Trophoblast cell (in vitro differentiated cells and primary cell): ENCODE measurements at places on chromosomes 16 and 17.

GRCh38 chr17:3003296-3004149, 59.9 kb downstream of the OR1D5 start:
- DNase-seq, result no peak
- peaks cover 12% of the 10 kb centered on the region for H3K36me3 ChIP-seq

DNA sequence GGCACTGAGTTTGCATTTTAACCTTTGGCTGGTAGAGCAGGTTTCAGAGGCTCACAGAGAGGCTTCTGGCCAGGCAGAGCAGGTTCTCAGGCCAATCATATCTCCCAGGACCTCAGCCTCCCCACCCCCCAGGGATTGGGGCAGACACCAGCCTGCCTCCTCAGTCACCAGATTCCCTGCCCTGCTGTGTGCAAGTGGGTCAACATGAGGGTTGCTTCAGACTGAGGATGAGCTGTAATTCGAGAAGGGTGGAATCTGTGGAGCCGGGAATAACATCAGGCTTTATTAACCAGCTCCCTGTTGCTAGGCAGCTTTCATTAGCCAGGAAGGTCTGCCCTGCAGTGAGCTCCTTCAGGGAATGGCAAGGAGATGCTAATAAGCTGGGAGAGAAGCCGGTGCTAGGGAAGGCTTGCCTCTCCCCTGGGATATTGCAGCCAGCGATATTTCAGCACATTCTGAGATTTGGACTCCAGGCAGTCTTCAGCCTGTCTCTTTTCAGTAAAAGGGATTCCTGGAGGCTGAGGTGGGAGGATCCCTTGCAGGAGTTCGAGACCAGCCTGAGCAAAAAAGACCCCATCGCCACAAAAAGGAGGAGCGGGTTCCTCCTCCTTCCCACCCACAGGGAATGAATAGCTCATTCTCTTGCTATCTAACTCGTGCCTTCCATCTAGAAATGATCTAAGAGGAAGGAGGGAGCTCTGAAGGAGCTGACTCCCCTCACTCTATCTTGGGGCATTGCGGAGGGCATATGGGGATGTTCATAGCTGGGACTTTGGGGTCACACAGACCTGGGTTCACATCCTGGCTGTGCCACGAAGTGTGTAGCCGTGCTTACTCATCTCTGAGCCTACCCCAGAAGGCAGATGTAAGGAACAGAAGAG, 10.7 kb downstream of the SGSM2 start:
- no peak overlapping the region for H3K4me3 ChIP-seq
- H3K27ac ChIP-seq, result peak overlapping the region; percentile 70
- DNase-seq, result peak; percentile 31
- H3K27me3 ChIP-seq, result no peaks in the 10 kb centered on the region
- H3K36me3 ChIP-seq, result peaks cover 17% of the 10 kb centered on the region

- H3K27me3 ChIP-seq, result no peaks in the 10 kb centered on the region
- peak overlapping the region; percentile 29 for H3K27ac ChIP-seq
- no peaks in the 10 kb centered on the region for H3K4me1 ChIP-seq
- H3K4me3 ChIP-seq, result peak overlapping the region; percentile 97
Measured at GRCh38 chr17:4796552-4796920, 572 bp downstream of the PSMB6 start.

- peaks cover 2% of the 10 kb centered on the region for H3K4me1 ChIP-seq
- H3K36me3 ChIP-seq, result no peaks in the 10 kb centered on the region
- H3K4me3 ChIP-seq, result no peak overlapping the region
- no peak overlapping the region for H3K27ac ChIP-seq
Measured at GRCh38 chr16:50695017-50696000, 1.9 kb downstream of the NOD2 start.

GRCh38 chr17:6642592-6642991, 1.7 kb downstream of the TXNDC17 start:
- no peaks in the 10 kb centered on the region for H3K27me3 ChIP-seq
- no peak overlapping the region for H3K4me3 ChIP-seq
- no peak for DNase-seq
- H3K4me1 ChIP-seq, result peaks cover 9% of the 10 kb centered on the region
- H3K27ac ChIP-seq, result no peak overlapping the region

DNA sequence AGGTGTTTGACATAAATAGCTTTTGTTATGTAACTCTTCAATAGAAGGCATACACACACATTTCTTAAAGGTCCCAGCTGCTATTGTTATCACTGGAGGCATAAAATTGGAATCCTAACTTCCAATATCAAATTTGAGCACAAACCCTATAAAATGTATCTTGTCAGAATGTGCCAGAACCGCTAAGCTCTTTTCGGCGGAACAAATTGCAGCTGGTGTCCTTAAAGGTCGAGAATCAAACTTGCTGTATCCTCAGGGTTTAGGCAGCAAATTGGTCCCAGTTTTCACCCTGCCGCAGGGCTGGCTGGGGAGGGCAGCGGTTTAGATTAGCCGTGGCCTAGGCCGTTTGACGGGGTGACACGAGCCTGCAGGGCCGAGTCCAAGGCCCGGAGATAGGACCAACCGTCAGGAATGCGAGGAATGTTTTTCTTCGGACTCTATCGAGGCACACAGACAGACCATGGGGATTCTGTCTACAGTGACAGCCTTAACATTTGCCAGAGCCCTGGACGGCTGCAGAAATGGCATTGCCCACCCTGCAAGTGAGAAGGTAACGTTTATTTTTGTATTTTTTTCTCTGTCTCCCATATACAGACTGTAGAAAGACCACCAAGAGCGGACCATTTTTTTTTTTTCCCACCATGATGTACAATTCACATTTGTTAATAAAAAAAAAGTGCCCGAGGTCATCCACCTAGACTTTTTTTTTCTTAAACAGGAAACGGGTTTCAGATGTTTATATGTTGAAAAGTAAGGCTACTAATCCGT, 297.1 kb downstream of the IRF8 start:
- no peak for DNase-seq
- H3K36me3 ChIP-seq, result no peaks in the 10 kb centered on the region
- H3K27me3 ChIP-seq, result no peaks in the 10 kb centered on the region
- no peak overlapping the region for H3K4me3 ChIP-seq

- no peak overlapping the region for H3K4me3 ChIP-seq
- no peaks in the 10 kb centered on the region for H3K36me3 ChIP-seq
- DNase-seq, result peak; percentile 92
- H3K27ac ChIP-seq, result peak overlapping the region; percentile 73
Measured at GRCh38 chr17:10210151-10210574, 11.8 kb upstream of the GAS7 start.

DNA sequence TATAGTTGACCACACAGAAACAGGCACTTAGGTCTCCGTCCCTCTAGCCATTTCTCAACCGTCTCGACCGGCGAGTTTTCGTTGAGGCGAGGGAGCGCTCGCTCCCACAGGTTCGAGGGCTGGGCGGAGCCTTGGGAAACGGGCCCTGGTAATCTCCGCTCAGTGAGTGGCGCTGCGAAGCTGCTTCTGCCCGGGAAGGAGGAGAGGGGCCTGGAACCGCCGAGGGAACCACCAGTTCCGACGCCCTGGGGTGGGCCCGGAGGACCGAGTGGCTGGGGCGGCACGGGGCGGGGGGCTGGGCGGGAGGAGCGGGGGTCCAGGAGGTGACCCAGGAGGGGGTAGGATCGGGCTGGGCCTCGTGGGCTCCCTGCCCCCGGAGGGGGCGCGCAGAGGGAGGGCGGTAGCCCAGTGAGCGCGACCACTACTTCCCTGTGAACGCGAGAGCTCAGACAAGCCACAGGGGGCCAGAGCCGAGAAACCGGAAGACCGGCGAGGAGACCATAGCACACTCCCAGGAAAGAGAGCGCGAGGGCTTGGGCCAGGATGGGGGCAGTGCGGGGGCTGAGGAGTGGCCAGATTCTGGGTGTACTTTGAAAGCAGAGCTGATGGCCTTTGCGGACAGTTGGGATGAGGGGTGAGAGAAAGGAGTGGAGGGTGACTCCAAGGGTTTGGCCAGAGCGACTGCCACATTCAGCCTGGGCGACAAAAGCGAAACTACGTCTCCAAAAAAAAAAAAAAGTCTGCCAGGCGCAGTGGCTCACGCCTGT, 29.9 kb upstream of the ARL4D start:
- no peaks in the 10 kb centered on the region for H3K27me3 ChIP-seq
- peak overlapping the region; percentile 98 for H3K27ac ChIP-seq
- peak overlapping the region; percentile 50 for H3K4me3 ChIP-seq
- peak; percentile 83 for DNase-seq

GRCh38 chr17:3827124-3827773, 18.8 kb downstream of the NCBP3 start:
- no peak overlapping the region for H3K27ac ChIP-seq
- no peaks in the 10 kb centered on the region for H3K27me3 ChIP-seq
- DNase-seq, result peak; percentile 75
- no peak overlapping the region for H3K4me3 ChIP-seq
- no peaks in the 10 kb centered on the region for H3K4me1 ChIP-seq
- H3K36me3 ChIP-seq, result peaks cover 17% of the 10 kb centered on the region

- DNase-seq, result peak; percentile 100
- peak overlapping the region; percentile 38 for H3K27ac ChIP-seq
- no peaks in the 10 kb centered on the region for H3K36me3 ChIP-seq
Measured at GRCh38 chr17:78272181-78272913, 40.9 kb downstream of the TMEM235 start.

- H3K36me3 ChIP-seq, result no peaks in the 10 kb centered on the region
- no peaks in the 10 kb centered on the region for H3K27me3 ChIP-seq
- H3K4me1 ChIP-seq, result peaks cover 2% of the 10 kb centered on the region
- no peak overlapping the region for H3K4me3 ChIP-seq
- H3K27ac ChIP-seq, result no peak overlapping the region
Measured at GRCh38 chr17:72942579-72942978, 149.9 kb downstream of the SLC39A11 start.

GRCh38 chr16:59988591-59988990, 1254.5 kb upstream of the GOT2 start:
- no peak overlapping the region for H3K27ac ChIP-seq
- no peaks in the 10 kb centered on the region for H3K36me3 ChIP-seq
- DNase-seq, result no peak
- no peaks in the 10 kb centered on the region for H3K27me3 ChIP-seq

DNA sequence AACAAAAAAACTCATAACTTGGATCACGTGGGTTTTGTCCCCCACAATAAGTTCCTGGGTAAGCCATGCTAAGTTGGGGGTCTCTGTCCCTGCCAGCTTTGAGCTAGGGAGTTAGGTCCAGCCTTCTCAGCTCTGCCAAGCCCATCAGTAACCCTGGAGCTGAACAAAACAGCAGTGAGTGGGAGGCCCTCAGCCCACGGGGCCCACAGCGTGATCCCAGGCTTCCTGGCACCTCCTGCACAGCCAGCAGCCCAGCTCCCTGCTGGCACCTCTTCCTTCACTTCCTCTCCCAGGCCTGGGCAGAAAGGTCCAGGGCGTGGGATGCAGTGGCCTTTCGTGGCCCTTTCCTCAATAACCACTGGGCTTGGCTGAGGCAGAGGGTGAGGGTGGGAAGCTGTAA, 35.5 kb upstream of the CDC42EP4 start:
- H3K4me3 ChIP-seq, result no peak overlapping the region
- H3K27me3 ChIP-seq, result no peaks in the 10 kb centered on the region
- no peaks in the 10 kb centered on the region for H3K36me3 ChIP-seq
- DNase-seq, result no peak

DNA sequence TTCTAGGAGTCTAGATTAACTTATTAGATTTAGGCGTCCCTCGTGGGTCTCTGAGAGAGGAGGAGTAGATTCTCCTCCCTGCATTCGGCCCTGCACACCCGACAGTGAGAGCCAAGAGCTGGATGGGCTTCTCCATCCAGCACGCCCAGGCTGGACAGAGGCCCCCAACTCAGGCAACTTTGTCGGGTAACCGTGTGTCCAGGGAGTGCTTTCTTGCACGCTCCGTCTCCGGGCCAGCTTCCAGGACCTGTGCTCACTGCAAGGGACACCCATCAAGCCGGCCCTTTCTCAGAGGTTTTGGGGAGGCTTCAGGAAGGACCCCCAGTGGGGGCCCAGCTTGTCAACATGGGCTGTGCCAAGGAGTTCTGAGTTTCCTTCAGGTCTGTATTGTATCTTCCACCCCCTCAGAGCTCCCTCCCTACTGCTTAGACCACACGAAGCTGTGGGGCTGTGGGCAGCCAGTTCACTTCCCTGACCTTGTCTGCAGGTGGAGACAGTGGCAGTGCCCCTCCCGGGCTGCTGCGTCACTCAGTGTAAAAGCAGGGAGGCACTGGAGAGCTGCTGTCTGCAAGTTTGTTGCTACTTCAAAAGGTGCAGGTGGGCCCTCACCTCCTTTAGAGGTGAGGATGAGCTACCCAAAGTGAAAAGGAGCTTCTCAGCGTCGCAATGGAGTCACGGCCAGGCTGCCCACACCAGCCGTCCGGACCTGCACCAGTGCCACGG, 24.0 kb upstream of the C16orf78 start:
- no peaks in the 10 kb centered on the region for H3K27me3 ChIP-seq
- H3K4me3 ChIP-seq, result no peak overlapping the region
- H3K4me1 ChIP-seq, result no peaks in the 10 kb centered on the region
- H3K36me3 ChIP-seq, result no peaks in the 10 kb centered on the region
- no peak overlapping the region for H3K27ac ChIP-seq

DNA sequence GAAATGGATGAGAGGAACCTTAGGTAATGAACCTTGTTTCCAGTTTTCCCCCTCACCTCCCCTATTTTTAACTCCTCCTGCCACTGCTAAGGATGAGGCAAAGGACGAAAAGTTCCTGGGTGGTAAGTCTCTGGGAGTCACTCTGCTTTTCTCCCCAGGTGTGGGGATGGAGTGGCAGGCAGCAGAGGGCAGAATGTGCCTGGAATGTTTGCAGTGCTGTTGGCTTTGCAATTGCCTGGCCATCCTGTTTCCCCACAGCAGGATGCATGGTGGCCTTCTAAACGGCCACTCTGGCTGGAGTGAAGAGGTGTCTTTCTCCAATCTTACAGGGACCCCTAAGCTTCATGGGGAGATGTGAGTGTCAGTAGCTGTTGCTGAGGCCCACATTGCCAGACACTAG, 432.5 kb upstream of the ZFHX3 start:
- H3K27me3 ChIP-seq, result no peaks in the 10 kb centered on the region
- no peak for DNase-seq
- H3K27ac ChIP-seq, result no peak overlapping the region
- no peak overlapping the region for H3K4me3 ChIP-seq

GRCh38 chr17:42878924-42879595, 21.5 kb upstream of the G6PC1 start:
- DNase-seq, result no peak
- H3K4me1 ChIP-seq, result peaks cover 5% of the 10 kb centered on the region
- H3K36me3 ChIP-seq, result no peaks in the 10 kb centered on the region
- peaks cover 2% of the 10 kb centered on the region for H3K27me3 ChIP-seq
- H3K4me3 ChIP-seq, result no peak overlapping the region
- H3K27ac ChIP-seq, result no peak overlapping the region

DNA sequence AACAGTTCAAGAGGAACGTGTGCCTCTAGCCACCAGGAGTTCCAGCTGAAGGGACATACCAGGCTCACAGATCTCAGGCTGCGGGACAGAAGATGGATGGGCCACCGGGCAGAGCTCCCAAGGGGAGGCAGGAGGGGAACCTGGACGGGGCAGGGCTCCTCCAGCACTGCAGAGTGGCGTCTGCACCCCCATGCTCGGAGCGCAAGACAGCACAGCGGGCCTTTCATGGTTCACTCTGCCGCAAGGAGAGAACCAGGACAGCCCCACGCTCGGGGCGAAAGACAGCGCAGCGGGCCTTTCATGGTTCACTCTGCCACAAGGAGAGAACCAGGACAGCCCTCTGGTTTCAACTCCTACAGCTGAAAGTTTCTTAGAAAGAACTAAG, 20.6 kb downstream of the SLC38A10 start:
- no peak overlapping the region for H3K27ac ChIP-seq
- no peaks in the 10 kb centered on the region for H3K4me1 ChIP-seq
- H3K27me3 ChIP-seq, result no peaks in the 10 kb centered on the region

- peak; percentile 32 for DNase-seq
- H3K27me3 ChIP-seq, result no peaks in the 10 kb centered on the region
- H3K27ac ChIP-seq, result no peak overlapping the region
- H3K36me3 ChIP-seq, result peaks cover 8% of the 10 kb centered on the region
Measured at GRCh38 chr16:75402159-75402820, 31.0 kb downstream of the CFDP1 start.
